ENCODE measurements at places on chromosomes 16 and 17.

- DNase-seq: no peak
Observed at GRCh38 chr17:7022781-7023571, at the start of gene BCL6B. BCL6B (plus strand) TSS chr17:7023050; CDS start chr17:7023672, 622 bp downstream.

- peak; percentile 66 for DNase-seq
Observed at GRCh38 chr16:11692651-11693050, 24.4 kb downstream of the SNN start.

DNA sequence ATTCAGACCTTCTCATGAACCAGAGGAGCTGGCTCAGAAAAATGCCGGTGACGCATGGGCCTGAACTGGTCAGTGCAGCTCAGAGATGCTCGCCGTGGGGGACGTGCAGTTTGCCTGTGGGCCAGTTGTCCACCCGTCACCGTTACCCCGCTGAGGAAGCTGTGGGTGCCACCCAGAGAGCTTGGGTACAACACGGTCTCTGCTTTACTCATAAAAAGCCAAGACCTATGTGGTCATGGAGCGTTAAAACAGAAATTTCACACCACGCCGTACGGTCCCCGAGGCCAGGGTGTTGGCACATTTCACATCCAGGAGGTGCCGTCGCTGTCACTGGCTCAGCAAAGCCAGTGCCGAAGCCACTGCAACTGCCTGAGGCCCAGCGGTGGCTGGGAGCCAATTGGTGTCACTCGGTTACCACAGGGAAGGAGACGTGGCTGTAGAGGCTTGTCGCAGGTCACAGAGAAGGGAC lies 120.9 kb downstream of the METRNL start:
- no peak for DNase-seq

- no peak for DNase-seq
Observed at GRCh38 chr17:32488177-32488542, 1.4 kb downstream of the CDK5R1 start.

DNA sequence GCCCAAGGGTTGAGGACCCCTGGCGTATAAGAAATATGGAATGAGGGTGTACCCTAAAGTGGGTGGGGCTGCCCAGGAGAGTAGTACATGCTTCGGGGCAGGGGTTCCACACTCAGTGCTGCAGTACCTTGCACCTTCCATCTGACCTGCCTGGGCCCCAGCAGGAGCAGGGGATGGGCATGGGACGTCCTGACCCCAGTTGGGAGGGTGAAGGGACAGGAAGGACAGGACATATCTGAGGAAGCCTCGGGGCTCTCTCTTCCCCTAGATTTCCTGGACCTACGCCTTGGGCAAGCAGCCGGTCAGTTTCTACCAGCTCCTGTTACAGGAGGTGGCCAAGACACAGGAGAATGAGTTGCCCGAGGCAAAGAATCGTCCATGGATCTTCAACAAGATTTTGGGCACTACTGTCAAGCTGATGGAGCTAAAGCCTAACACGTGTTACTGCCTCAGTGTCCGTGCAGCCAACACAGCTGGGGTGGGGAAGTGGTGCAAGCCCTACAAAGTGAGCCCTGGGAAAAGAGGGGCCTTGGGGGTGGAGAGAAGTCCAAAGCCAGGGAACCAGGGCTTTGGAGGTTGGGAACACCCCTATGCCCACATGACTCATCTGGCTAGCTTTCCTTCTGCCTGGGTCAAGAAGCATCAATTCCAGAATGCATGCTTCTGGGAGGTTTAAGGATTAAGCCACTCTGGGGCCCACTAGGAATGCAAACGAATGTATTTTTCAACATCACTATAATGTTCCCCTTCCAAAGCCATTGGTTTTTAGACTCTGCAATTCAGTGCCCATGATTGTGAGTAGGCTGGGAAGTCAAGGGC lies 7.9 kb downstream of the FNDC8 start:
- no peak for DNase-seq

DNA sequence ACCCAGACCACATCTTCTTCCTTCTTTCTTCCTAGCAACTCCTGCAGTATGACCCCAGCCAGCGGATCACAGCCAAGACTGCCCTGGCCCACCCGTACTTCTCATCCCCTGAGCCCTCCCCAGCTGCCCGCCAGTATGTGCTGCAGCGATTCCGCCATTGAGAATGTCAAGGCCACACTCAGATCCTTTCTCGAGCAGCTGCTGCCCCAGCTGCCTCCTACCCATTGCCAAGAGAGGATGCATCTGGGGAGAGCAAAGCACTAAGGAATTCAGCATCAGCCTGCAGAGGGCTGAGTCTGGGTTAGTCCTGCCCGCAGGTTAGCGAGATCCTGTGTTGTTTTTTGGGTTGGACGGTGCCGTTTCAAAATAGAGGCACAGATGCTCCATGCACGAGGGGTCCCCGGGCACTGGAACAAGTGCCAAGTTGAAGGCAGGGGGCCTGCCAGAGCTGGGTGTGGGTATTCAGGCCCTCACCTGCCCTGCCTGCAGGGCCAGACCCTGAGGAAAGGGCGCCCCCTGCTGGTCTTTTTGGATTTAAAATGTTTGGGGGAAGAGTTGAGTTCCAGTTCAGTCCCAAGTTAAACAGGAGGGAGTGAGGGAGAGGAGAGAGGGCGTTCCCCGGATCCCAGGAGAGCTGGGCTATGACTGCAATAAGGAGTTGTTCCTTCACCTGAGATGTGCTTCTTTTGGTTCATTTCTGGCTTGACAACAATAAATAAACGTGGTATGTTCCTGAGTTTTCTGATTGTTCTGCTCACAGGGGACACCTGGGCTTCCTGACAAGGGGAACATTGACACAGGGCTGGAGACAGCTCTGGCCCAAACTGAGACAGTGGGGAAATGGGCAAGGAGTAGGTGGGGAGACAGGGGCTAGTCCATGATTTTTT lies 4.9 kb downstream of the CDK3 start:
- DNase-seq: peak; percentile 93
